Substantia nigra (tissue), 51 donors: ENCODE measurements at places on chromosomes 11 and 22.
A peak's percentile ranks its signal among the peaks of the same experiment; 100 is the strongest.

DNA sequence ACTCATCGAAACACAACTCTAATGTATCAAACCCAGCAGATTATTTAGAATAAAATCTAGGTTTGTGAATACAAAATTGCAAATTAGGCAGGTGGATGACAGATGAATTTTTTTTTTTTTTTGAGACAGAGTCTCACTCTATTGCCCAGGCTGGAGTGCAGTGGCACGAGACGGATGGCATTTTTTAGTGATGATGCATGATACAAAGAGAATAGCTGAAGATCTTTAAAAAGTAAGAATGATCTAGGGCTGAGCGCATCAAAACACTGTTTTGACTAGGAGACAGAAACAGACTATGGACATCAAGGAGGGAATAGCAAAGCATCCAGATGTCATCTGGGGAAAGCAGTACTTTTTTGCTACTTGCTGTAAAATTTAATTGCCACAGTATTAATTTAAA, 63.8 kb downstream of the IMMP1L start:
- DNase-seq = no peak

GRCh38 chr11:6992457-6993417, 27.4 kb downstream of the ZNF214 start:
- no peak for DNase-seq

GRCh38 chr22:19232623-19233022, 54.1 kb upstream of the SLC25A1 start:
- DNase-seq = no peak

- no peak for DNase-seq
Measured at GRCh38 chr11:121513807-121514206, 61.0 kb upstream of the SORL1-AS1 start.

DNA sequence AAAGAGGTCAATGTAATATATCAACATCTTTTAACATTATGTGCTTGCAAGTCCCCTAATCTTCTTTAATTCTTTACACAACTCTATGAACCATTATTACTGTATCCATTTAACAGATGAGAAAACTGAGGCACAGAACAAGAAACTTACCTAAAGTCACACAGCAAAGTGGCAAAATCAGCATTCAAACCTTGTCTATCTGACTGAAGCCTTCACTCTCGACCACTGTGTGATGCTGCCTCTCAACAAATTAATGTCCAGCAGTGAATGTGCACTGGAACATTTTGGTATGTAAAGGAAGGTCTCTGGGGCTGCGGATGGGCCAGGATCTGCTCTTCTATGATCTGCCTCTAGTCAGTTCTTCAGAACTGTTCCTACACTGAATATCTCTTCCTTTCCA, 42.1 kb downstream of the PRCP start:
- DNase-seq = peak; percentile 21
